GM06990 (cell line): ENCODE measurements at places on chromosomes 6 and 20.

- no peak for DNase-seq
Measured at GRCh38 chr6:12490904-12491571, 200.9 kb downstream of the EDN1 start.

- DNase-seq, result no peak
Measured at GRCh38 chr6:33607784-33608161, 13.3 kb upstream of the ITPR3 start.

DNA sequence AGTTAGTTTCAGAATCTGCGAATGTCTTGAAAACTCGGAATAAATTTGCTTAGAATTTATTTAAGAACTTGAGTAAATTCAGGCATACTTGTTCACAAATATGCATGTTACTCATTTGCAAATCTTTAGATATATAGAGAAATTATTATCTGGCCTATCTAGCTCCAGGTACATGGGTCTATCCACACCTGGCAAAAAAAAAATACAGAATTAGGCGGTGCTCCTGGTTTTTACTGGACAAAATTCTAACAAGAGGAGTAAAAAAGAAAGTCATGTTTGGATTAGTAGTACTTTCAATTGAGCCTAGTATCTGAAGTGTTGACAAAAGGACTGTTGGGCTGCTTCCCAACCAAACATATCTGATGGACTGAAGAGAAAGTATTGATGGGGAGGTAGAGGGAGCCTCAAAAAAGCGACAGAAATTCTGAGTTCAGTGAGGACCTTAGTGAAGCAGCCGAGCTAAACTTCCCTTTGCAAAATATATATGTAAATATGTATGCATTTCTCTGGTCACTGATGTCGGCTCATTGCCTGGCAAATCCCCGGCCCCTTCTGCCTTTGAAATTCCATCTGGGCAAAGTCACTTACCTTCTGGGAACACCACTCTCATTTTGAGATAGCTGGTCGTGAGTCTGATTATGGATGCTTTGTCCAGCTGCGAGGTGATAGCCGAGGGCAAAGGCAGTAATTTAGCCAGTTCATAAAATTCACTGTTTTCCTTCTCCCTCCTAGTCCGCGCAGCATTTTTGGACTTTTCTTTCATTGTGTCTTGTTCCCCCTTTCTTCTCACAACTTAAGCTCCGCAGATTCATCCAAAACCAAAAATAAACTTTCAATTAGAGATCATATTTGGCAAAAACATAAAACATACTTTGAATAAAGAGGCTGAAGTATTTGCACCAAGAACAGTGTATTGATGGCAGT, 1.8 kb downstream of the SIM1 start:
- DNase-seq, result no peak

- DNase-seq, result no peak
Measured at GRCh38 chr6:36605143-36605542, 11.0 kb downstream of the SRSF3 start.
